ENCODE measurements at places on chromosomes 12 and 14.

GRCh38 chr14:93068711-93069110 is 47.0 kb downstream of the ITPK1 start:
- no peak for DNase-seq

- no peak for DNase-seq
Measured at GRCh38 chr14:91955168-91955567, 7.7 kb upstream of the FBLN5 start.

DNA sequence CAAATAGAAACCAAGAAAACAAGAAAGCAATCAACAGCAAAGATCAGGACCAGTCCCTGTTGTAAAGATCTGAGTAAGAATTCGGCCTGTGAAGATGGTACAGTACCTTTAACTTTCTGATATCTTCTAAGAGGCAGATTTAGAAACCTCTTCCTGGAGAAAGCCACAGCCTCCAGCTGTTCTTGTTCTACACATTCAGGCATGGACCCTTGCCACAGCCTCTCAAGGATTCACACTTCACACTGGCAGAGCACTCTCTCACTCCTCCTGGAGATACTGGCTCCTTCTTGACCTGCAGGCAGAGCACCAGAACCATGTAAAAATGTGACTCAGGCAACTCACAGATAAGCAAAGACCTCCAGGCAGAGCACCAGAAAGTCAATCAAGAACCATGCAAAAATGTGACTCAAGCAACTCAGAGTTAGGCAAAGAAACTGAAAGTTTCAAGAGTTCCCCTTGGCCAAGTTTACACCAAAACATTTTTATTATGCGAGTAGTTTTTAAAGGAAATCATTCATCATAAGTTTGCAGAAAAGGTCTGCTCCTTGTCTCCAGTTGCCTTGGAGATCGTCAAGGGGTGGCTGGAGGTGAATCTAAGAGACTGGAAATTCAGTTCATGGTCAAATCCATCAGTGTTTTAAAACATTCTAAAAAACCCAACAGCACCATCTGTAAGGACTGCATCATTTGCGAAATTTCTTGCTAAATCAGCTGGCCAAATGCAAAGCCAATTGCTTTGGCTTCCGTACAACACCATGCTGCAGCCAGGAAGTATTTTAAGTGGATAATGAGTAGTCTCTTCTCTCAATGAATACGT is 119.3 kb upstream of the MDM1 start:
- DNase-seq: peak; percentile 16

GRCh38 chr14:34665785-34666435 is 36.0 kb upstream of the SNX6 start:
- no peak for DNase-seq

- DNase-seq: no peak
Measured at GRCh38 chr14:100473249-100473648, 114.0 kb downstream of the BEGAIN start.

GRCh38 chr12:120538281-120539156 is 4.4 kb downstream of the RNF10 start:
- DNase-seq: no peak

DNA sequence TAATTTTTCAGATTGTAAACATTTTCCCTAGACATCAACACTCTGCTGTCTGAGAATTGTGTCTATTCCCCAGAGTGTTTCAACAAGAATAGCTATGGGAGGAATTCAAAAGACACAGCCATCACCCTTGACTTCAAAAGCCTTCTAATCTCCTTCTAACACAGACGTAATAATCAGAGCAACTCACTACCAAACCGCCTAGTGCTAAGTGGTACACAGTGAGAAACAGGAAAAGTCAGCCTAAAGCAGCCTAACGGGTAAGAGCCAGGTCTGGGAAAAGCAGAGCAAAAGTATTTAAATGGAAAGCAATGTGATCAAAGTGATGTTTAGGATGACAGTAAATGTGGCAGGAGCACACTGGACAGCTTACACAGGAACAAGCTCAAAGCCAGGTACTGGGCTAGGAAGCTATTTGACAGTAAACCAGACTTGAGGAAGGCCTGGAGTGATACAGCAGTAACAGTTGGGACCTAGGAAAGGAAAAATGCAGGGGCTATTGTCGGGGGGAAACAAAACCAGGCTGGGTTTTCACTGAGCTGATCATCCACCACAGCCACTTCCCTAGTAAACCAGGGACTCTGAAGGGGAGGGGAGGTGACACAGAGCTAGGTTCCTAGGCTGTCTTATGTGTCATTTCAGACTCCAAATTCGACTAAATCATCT is 29.4 kb downstream of the CORO1C start:
- no peak for DNase-seq

- DNase-seq: no peak
Measured at GRCh38 chr12:14946162-14946561, 7.8 kb upstream of the ERP27 start.

GRCh38 chr12:123479442-123480180 is 21.7 kb downstream of the SNRNP35 start:
- DNase-seq: no peak

DNA sequence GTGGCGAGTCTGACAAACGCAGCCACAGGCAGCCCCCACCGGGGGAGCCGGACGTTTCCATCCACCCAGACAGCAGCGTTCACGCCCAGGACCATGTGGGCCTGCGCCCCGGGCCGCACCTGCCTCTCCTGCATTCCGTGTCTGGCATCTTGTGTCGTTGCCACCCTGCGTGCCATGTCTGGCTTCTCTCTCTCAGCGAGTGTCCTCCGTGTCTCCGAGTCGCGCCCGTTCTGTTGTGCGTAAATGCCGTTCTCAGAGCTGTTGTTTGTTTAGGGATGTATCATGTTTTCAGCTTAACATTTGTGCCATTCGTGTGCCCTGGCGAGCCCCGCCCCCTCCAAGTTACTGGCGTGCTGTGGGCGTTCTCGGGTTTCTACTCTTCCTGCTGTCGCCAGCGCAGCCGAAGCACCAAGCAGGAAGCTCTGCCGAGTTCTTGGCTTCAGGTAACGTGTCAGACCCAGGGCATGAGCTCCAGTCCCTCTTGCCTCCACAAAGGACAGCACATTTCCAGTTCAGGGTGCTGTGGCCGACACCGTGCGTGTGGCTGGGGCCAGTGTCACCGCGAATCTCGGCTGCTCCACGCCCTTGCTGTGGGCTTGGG is 34.6 kb downstream of the NOC4L start:
- DNase-seq: peak; percentile 82

- no peak for DNase-seq
Measured at GRCh38 chr12:107079172-107080011, 14.0 kb downstream of the CRY1 start.

DNA sequence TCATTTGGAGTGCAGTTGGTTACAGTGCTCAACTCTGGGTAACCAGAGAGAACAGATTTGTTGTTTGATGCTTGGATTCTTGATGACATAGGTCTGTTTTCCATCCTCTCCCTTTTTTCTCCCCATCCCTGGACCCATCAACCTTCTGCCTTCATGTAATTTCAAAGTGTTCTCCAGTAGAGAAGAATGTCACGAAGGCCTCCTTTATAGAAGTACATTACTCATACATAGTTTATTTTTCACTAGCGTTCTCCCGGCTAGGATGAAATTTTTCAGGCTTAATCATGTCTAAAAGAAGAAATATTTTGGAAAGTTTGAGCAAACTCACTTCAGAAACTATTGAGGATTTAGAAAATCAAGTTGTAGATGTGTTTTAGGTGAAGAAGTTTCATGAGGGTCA is 20.9 kb upstream of the APPL2 start:
- DNase-seq: no peak

DNA sequence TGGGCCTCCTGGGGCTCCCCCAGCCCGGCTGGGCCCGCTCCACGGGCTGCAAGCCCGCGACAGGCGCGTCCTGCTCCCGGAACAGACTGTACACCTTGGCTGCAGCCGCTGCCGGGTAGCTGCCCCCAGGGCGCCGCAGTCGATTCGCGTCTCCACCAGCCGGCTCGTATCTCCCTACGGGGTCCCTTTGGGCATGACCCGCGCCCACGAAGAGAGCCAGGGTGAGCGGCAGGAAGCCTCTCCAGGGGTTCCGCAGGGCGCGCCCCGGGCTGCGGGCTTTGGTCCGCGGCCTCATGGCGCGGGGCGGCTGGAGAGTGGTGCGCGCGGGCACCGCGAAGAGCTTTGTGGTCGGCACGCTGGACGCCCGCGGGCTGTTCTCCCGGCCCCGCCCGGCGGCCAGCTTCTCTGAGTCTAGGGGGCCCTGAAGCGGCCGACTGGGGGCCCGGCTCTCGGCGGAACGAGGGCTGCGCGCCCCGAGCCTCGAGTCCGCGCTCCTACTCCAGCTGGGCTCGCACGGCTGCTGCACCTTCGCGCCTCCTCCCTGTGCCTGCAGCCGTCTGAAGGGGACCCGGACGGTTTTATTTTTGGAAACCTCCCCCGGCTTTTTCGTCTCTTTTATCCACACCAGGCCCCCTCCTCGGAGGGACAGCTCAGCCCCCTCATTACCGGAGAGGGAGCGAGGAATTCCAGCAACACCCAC is at the start of gene LTBP2:
TSS of gene LTBP2 (minus strand) at position 588 of the 700 bp plus-strand sequence. CDS start at position 295, 293 bp downstream.
- DNase-seq: no peak
